ENCODE measurements at places on chromosomes 13 and 19.
A peak's percentile ranks its signal among the peaks of the same experiment; 100 is the strongest.

DNA sequence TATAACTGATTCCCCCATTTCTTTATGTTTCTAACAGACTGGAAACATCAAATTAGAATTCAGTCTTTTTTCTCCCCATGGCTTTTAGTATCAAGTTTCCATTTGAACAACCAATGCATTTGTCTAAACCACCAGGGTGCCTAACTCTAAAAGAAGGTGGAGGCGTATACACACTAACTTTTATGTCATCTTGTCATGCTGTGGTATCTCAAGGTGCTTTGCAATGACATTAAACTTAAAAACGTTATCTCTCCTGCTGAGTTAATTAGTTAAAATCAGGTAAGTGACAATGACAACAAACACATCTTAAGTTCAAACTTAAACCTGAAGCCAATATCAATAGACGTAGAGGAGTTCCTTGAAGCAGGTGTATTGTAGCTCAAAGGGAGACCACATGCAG lies 1001.7 kb downstream of the PCDH17 start:
- DNase-seq, result no peak

- no peak for DNase-seq
Observed at GRCh38 chr13:52348983-52349780, 56.8 kb downstream of the THSD1 start.

DNA sequence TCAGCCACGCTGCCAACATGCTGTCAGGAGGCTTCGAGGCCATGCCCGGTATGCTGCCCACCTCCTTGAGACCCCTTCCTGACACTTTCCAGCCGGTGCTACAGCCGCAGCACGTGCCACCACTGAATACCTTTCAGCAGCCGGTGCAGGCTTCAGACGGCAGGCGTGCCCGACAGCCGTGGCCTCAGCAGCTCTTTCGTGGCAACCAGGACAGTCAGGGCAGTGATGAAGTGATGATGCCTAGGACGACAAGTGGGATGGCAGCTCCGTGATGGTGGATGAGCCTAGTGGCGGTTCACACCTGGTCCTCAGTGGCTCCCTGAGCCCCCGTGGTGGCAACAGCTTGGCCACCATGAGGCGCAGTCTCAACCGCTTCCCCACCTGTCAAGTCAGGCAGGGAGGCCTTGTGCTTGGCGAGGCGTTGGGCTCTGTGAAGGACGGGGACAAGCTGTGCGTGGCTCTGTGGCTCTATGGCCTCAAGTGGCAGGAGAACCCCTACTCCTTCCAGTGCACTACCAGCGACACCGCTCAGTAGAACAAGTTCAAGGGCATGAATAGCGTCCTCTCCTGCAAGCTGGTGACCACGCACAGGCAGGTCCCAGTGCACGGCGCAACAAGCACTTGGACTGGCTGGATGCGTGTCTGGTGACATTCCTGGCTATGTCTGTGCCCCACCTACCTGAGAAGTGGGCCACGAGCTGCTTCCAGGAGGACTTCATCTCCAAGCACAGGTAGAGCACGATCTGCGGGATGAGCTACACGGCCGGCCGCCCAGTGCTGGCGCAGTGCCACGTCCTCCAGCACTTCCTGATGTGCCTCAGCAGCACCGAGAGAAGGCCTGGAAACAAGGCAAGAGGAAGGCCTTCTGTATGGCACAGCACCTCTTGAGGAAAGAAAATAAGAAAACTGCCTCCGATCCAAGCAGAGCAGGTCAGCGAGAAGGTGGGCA lies 18.2 kb upstream of the ZNF14 start:
- DNase-seq, result no peak

- DNase-seq, result no peak
Observed at GRCh38 chr19:38692458-38693379, 45.3 kb downstream of the ACTN4 start.

DNA sequence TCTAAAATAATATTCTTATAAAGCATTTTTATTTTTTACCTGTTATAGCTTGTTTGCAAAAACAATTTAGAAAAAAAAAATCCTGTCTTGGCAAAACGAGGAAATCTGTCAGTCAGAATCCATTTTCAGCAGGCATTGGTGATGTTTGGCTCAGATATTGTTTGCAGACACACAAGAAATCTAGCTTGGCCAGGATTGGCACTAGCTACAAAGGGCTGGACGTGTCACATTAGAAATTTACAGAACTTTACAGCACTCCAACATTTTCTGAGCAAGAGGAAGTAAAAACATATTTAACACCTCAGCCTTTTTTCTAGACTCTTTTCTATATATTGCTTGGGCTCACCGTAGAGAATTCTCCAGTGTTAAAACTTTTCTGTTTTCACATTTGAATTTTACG lies 9.9 kb downstream of the ZNF91 start:
- DNase-seq, result no peak

- DNase-seq, result no peak
Observed at GRCh38 chr19:7292950-7293761, 1.1 kb downstream of the INSR start.

DNA sequence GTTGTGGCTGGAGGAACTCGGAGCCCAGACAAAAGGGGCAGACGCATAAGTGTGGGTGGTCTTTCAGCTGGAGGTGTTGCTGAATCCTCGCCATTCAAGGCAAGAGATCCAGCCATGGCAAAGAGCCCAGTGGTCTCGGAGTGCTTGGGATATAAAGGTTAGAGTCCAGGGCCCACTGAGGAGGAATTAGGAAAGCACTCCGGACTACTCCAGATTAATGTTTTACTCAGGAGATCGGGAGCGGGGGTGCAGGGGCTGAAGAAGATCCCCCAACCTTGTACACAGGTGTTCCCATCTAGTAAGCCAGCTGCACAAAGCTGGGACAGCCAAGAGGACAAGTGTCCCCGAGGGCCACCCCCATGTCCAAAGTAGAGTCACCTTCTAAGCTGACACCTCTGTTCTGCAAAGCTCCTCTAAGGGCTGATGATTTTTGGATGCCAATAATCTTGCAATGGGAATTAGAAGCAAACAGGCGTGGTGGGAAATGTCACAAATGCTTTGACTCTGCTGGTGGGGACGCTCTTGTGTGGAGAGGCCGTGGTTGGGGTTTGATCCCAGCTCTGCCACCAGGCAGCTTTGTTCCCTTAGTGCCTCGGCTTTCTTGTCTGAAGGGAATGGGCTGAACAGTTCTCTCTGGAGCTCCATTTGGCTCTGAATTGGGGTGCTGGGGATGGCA lies 194.3 kb upstream of the SOX1 start:
- DNase-seq, result no peak

GRCh38 chr13:107548338-107548737 lies 667.0 kb downstream of the LIG4 start:
- DNase-seq, result no peak

GRCh38 chr19:51593138-51593890 lies 22.2 kb downstream of the ZNF175 start:
- no peak for DNase-seq

- DNase-seq, result no peak
Observed at GRCh38 chr19:778910-779653, 18.2 kb upstream of the PTBP1 start.

- no peak for DNase-seq
Observed at GRCh38 chr13:45473627-45474026, 8.9 kb downstream of the COG3 start.

GRCh38 chr19:13033819-13034611 lies 38.7 kb downstream of the NFIX start:
- DNase-seq, result no peak

DNA sequence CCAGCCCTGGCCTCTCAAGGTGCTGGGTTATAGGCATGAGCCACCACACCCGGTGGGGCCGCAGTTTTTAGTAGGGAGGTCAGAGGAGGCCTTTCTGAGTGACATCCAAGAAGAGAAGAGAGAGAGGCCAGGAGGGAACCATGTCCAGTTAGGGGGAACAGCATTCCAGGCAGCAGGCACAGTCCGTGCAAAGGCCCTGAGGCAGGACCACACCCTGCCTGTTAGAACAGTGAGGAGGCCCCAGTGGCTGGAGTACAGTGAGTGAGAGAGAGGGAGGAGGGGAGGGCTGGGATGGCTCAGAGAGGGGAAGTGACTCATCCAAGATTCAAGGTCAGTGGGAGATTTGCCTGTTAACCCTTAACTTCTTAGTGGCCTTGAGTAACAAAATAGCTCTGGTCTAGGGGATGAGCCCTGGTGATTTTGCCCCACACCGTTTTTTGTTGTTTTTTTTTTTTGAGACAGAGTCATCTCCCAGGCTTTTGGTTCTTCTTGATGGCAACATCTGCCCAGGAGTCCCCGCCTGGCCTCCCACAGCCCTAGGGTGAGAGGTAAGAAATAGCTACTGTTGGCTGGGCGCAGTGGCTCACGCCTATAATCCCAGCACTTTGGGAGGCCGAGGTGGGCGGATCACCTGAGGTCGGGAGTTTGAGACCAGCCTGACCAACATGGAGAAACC lies 2.7 kb upstream of the PLIN3 start:
- no peak for DNase-seq

DNA sequence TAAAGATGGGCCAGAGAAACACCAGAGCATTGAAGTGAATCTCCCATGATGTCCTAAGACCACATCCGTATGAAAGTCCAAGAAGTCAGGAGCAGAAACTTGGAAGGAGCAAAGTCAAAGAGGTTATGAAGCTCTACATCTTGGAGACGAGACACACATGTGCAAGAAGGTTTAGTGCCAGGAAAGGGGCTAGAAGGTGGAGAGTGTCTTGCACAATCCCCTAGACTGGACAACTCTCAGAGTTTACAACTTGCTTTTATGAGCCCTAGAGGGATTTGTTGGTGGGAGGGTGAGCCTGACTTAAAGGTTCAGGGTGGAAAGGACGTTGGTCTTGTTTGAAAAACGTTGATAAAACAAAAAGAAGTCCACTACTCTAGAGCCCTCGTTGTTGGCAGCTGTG lies 150.6 kb downstream of the GPC6 start:
- no peak for DNase-seq

- DNase-seq, result no peak
Observed at GRCh38 chr13:75468602-75469001, 13.4 kb downstream of the TBC1D4 start.

GRCh38 chr19:49687566-49688316 lies 1.7 kb upstream of the ADM5 start:
- DNase-seq, result no peak

GRCh38 chr13:80571346-80572307 lies 230.7 kb upstream of the SPRY2 start:
- DNase-seq, result no peak

- no peak for DNase-seq
Observed at GRCh38 chr19:2727640-2727944, 6.4 kb upstream of the DIRAS1 start.

GRCh38 chr13:51453959-51454703 lies 1.3 kb upstream of the INTS6 start:
- peak; percentile 41 for DNase-seq

DNA sequence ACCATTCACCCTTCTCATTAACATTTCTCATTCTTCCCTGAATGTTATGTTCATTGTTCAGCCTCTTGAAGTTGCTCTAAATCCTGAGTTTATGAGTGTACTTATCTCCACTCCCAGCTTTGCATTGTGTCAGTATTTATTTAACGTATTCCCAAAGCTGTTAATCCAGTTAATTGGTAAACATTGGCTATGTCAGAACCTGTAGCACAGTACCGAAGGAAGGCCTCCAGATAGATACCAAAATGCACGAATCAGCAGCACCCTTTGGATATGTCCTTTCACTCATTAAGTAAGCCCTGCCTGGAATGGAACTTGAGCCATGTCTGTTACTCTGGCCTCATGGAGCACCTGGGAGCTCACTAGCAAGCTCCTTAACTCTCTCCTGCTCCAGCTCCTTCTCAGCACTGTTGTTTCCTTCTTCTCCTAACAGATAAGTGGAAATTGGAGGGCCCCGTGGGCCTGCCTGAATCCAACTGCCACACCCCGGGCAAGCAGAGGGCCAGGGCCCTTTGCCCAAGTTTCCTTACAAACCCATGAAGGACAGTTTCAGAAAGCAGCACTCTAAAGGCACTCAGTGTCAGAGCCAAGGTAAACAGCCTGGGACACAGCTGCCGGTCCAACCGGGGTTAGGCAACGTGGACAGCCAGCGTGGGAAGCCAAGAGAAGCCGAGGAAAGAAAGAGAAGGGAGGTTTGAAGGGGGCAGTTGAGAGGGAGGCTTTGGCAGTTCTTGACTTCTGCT lies 155.0 kb upstream of the SERP2 start:
- DNase-seq, result no peak

GRCh38 chr13:90938848-90939247 lies 408.6 kb upstream of the MIR17HG start:
- no peak for DNase-seq

GRCh38 chr19:3054972-3055740 lies 7.1 kb downstream of the TLE5 start:
- DNase-seq, result no peak

DNA sequence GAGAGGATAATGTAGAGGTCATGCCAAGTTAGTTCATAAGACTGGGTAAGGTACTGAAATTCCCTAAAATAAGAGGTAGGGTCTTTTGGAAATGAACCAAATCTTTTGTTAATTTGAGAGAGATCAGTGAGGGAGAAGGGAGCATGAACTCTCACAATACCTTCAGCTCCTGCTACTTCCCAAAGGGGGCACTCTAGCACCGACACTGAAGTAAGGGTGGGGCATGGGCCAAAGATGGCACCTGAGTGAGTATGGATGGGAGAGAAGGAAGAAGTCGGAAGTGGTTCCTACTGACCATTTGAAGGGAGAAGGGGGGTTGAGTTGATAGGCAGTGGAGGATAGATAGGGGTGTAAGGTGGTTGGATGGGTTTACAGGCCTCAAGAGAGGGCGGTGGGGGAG lies 86.6 kb downstream of the ZNF737 start:
- no peak for DNase-seq

DNA sequence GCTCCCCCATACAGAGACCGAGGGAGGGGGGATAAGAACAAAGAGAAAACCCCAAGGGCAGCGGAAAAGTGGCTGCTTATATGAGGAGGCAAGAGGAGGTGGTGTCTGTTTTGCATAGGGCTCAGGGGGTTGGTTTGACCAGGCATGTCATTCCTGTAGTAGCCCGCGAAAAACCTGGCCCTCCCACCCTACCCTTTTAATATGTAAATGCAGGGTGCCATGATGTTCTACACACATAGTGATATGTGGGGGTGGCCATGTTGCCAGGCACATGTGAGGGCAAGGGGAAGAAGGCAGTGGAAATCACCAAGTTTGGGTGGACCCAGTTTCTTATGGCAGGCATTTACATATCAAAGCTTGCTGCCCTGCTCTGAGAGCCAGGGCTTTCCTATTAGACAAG lies 203.5 kb upstream of the UBL3 start:
- no peak for DNase-seq

DNA sequence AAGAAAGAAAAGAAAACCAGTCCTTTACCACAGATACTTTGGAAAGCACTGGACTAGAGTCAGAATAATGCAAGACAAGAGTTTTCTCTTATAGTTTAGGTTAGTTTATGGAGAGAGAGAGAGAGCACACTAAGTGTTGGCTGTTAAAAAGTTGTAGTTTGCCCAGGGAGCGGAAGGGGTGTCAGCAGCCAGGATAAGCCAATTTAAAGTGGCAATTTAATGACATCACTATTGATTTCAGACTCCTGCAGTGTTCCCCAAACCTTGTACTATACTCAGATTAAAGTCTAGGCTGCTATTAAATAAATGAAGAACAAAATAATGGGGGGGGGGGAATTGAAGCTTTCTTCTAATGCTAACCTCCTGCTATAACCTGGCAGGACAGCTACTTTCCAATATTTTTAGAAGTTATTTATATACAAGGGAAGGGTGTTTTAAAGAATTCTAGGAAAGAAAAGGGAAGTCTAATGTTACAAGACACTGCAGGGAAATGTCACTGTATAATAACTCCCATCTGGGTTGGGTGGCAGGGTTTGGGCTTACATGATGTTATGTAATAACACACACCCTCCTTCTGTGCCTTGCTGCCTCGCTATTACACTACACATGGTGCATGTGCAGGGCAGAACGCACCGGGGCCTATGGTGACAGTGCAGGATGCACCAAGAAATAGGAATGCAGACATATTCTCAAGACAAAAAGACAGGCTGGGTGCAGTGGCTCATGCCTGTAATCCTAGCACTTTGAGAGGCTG lies 19.9 kb downstream of the TPT1 start:
- no peak for DNase-seq
